ENCODE measurements at places on chromosomes 2 and 18.

GRCh38 chr18:69701305-69701704, 246.4 kb downstream of the CD226 start:
- no peak for DNase-seq

DNA sequence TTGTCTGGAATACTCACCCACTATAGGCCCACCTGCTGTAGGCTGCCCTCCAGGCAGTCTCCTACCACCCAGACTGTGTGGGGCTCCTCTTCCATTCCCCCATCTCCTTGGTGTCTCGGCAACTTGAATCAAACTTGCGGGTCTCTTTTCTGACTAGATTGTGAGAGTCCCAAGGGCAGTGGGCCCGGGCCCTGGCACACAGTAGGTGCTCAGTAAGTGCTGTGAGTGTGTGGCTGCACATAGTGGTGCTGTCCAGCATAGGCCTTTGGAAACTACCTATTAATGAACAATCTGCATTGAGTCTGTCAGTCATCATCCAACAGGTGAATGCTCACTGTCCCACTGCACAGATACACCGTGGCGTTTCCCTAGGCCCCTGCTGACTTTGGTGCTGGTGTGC, 43.6 kb upstream of the ASB1 start:
- DNase-seq, result no peak

- peak; percentile 55 for DNase-seq
These were observed 36.9 kb downstream of the SNED1 start for GRCh38 chr2:241035142-241035817.

DNA sequence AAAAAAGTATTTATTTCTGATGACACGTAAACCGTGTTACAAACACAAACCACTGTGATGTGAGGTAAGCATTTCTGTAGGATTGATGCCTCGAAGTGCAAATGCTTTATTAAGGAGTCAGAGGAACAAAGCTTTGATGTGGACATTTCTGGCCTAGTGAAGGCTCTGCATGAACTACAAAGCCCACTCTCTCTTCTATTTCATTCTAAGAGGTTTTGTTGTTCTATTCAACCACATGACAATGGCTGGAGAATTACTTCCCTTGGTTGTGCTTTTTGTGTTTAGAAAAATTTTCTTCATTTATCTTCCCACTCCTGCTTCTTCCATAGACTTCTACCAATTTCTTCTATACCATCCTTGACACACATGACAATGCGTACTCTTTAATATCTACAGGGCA, 125.7 kb upstream of the CCDC195 start:
- DNase-seq, result no peak

- no peak for DNase-seq
These were observed 108.5 kb downstream of the VWC2L start for GRCh38 chr2:214519258-214519818.

- DNase-seq, result no peak
These were observed 1081.8 kb upstream of the TMEFF2 start for GRCh38 chr2:193276560-193276959.

DNA sequence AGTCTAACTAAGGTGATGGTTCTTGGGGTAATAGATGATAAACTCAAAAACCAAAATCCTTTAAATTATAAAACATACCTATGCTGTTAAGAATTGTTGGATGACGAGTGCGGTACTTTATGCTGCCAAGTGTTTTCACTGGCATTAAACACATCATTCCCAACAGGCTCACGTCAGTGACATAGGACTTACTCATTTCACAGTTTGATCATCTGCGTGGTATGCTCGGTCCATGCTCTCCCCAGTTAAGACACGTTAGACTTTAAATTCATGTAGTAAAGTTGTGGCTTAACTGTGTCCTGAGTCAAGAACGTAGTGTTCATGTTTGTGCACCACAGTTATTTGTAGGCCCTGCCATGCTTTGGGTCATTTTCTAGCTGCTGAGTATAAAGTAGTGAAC, 125.6 kb upstream of the MYT1L start:
- no peak for DNase-seq

DNA sequence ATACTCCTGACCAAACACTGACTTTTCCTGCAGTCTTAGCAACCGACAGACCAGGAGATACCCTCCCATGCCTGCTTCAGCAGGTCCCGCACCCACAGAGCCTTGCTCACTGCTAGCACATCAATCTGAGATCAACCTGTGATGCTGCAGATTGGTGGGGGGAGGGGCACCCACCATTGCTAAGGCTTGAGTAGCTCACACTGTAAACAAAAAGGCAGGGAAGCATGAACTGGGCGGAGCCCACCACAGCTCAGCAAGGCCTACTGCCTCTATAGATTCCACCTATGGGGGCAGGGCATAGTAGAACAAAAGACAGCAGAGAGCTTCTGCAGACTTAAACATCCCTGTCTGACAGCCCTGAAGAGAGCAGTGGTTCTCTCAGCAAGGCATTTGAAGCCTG, 109.7 kb downstream of the SP100 start:
- DNase-seq, result no peak

DNA sequence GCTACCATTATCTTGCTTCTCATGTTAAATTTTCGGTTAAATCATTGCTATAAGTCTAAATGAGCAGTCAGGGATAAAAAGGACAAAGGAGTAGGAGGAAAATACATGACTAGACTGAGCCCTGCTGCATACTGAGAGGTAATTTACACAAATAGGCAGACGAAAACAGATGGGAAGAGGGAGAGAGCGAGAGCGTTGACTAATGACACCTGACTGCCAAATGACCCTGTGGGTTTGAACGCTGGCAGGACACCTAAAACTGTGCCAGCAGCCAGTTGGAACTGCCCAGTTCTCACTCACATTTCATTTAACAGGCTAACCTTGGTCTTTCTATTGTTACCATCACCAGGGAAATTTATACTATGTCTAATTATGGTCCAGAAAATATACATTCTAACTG, 978.2 kb downstream of the CPS1 start:
- DNase-seq, result no peak

GRCh38 chr2:127014224-127014623, 92.7 kb downstream of the BIN1 start:
- no peak for DNase-seq

GRCh38 chr2:30722936-30723725, 84.1 kb downstream of the CAPN13 start:
- DNase-seq, result no peak

GRCh38 chr2:127607399-127607908, 38.5 kb upstream of the GPR17 start:
- DNase-seq, result no peak

DNA sequence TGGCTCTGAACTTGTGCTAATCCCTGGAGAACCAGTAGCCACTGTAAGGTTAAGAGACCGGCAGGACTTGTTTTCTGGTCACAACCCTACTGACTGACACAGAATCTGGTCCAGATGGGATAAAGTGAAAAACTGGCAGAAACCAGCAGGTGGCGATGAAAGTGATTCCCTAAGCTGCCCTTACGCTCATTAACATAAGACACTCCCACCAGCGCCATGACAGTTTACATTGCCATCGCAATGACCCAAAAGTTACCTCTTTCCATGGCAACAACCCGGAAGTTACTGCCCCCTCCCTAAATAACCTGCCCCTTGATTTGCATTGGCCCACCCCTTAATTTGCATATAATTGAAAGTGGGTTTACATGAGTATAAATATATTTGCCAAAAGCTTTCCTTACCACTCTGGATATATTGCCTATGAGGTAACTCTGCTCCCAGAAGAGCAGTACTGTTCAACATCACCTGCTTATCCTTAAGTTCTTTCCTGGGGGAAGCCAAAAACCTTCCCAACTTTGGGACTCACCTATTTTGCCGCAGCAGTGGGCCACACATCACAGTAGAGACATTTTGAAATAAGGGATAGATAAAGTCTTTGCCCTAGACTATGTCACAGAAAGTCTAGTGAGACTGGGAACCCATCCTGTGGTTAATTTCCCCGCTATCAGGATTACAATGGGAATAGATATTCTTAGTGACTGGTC, 35.8 kb upstream of the AFF3 start:
- peak; percentile 53 for DNase-seq

- DNase-seq, result peak; percentile 32
These were observed 122.9 kb upstream of the ACVR1C start for GRCh38 chr2:157751462-157752058.

GRCh38 chr18:21307578-21307977, 65.5 kb downstream of the GREB1L start:
- DNase-seq, result no peak

- DNase-seq, result no peak
These were observed 1572.8 kb upstream of the PIK3C3 start for GRCh38 chr18:40382197-40382596.

GRCh38 chr18:10038268-10038667, 124.5 kb downstream of the VAPA start:
- DNase-seq, result no peak

- DNase-seq, result no peak
These were observed 58.2 kb upstream of the REG3G start for GRCh38 chr2:78967294-78967693.

DNA sequence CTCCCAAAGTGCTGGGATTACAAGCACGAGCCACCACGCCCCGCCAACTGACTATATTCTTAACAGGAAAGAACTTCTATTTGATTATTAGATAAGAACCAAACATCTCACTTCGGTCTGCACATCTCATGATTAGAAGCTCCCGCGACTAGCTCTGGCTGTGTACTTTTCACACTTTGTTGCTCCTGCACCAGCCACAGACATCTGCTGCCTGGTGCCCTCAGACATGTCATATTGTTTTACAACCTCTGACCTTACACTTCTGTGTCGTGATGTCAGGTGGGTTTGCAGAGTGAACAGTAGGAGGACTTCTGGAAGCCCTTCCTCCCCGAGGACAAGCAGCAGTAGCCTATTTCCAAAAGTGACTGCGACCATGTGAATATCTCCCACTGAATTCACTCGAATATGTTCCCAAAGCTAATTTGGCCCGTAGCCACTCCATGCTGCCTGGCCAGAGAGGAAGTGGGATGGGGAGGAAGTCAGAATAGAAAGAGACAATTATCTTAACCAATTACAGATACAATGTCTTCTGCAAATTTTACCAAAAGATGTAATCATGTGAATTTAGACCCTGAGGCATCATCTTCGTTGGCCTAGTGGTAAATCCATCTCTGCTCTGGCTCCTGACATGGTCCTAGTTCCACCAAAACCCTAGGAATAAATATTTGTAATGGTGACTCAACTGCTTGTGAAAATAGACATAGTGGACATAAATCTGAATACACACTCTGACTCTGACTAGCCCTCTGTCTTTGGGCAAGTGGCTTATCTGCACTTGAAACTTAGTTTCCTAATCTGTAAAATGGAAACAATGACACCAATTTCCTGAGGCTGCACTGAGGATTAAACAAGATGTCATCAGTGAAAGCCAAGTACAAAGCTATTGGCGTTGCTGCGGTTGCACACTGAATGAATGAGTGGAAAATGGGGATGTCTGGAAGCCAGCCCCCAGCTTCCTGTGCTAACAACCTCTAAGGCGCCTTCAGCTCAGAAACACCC, 406.1 kb downstream of the LRATD1 start:
- no peak for DNase-seq

GRCh38 chr2:160484859-160485520, 8.6 kb downstream of the RBMS1 start:
- no peak for DNase-seq

- DNase-seq, result no peak
These were observed 69.9 kb upstream of the KLF7 start for GRCh38 chr2:207235621-207236020.

- DNase-seq, result no peak
These were observed 10.0 kb upstream of the ADAM17 start for GRCh38 chr2:9565436-9566153.

DNA sequence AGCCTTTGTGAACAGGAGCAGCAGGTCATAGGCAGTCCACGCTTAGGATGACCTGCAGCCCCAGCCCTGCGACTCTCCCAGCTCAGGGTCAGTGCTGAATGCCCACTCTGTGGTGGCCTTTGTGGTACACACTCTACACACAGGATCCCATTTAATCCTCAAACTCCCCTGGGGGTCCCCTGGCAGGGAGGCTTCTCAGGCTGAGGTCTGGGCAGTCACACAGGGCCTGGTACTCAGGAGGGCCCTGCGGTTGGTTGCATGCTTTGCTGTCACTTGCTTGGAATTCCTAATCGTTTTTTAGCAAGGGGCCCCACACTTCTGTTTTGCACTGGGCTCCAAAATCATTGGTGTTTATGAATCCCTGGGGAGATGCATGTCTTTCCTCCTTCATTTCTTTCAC, 113.0 kb downstream of the EML6 start:
- no peak for DNase-seq

DNA sequence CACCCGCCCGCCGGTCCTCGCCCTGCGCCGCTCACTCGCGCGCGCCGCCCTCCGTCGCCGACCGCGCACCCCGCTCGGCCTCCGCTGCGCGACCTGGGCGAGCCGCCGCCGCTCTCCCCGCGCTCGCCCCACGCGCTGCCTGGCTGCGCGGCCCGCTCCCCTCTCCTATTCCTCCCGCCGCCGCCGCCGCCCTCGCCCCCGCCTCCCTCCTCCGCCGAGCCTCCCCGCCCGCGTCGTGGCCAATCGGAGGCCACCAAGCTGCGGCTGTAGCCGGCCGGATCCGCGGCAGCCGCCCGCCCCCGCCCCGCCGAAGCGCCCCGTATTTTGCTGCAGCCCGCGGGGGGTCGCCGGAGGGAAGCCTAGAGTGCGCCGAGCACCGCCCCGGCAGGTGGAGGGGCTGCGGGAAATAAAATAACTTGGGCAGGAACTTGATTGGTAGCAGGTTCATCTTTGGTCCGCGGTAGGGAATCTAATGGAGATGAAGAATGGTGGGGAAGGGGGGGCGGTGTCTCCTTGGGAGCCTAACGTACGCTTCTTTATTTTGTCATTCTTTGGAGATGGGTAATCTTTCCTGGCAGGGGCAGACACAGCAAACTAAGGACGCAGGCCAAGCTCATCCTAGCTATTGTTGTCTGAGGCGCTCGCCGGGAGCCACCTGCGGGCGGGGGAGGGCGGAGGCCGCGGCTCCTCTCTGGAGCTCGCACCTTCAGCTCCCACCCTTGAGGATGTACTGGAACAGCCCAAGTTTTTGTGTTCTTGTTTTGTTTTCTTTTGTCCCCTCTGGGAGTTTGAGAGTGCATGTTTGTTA, 1.1 kb upstream of the CDH2 start:
- DNase-seq, result peak; percentile 93

GRCh38 chr2:198080879-198081765, 276.7 kb downstream of the PLCL1 start:
- no peak for DNase-seq

DNA sequence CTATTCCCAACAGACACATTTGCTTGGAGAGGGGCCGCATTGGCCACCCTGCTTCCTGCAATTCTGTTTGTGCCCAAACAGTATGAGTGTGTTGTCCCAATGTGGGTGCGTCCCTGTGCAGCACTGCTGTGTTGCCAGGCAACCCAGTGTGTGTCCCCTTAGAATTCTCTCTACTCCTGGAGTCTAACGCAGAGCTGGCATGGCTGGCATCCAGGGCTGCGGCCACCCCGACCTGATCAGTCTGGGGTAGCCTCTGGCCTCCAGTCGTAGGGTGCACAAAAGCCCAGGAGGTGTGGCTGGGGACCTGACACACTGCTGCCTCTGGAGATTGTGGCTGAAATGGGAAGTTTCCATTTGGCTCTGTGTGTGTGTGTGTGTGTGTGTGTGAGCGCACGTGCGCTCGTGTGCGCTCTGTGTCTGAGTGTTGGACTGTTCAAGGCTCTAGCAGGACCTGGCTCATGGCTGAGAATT, 48.0 kb downstream of the TEX44 start:
- no peak for DNase-seq

- no peak for DNase-seq
These were observed 276.3 kb downstream of the CTNNA2 start for GRCh38 chr2:79788952-79789651.

GRCh38 chr18:13492314-13492713, 234.0 kb downstream of the FAM210A start:
- DNase-seq, result no peak

GRCh38 chr2:218806346-218806978, 24.5 kb downstream of the CYP27A1 start:
- DNase-seq, result no peak

- DNase-seq, result no peak
These were observed 49.2 kb upstream of the LGALSL start for GRCh38 chr2:64404743-64405142.
